T-cell (primary cell): ENCODE measurements at places on chromosomes 13 and 19.

GRCh38 chr19:46984077-46985010 is 35.3 kb upstream of the NPAS1 start:
- no peak for DNase-seq

- DNase-seq: no peak
Measured at GRCh38 chr19:33613620-33614000, 8.1 kb upstream of the CHST8 start.

GRCh38 chr19:36915992-36916830 is at the start of the genes ZNF568 and ZNF829:
Gene ZNF568 (plus strand): TSS chr19:36916332. CDS start chr19:36922771, 6,439 bp downstream.
Gene ZNF829 (minus strand): TSS chr19:36916291. CDS start chr19:36915167, 1,124 bp downstream.
- peak; percentile 97 for DNase-seq

DNA sequence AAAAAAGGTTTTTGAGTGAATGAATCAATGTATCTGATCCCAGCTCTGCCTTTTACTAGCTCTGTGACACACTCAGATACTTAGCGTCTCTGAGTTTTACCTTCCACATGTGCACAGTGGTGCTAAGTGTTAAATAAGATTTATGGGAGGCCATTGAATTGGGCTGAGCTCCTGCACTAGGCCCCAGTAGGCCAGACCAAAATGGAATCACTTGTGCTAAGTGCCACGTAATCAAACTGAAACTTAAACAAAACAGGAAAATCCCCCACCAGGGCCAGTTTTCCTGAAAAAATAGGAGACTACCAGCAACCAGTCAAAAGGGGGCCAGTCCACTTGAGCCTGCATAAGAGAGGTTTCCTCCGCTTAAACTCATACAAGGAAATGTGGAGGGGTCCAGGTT is 40.9 kb downstream of the GJA3 start:
- DNase-seq: no peak

- no peak for DNase-seq
Measured at GRCh38 chr13:36436811-36437210, 4.5 kb downstream of the CCNA1 start.

- no peak for DNase-seq
Measured at GRCh38 chr13:94860981-94861407, 148.6 kb upstream of the SOX21 start.

GRCh38 chr19:11288349-11288748 is 7.6 kb upstream of the TSPAN16 start:
- no peak for DNase-seq

GRCh38 chr13:30255696-30256095 is 51.7 kb downstream of the KATNAL1 start:
- no peak for DNase-seq

GRCh38 chr13:49759503-49759902 is 33.0 kb downstream of the KPNA3 start:
- no peak for DNase-seq

GRCh38 chr13:112532837-112533745 is 54.9 kb downstream of the TUBGCP3 start:
- DNase-seq: no peak

DNA sequence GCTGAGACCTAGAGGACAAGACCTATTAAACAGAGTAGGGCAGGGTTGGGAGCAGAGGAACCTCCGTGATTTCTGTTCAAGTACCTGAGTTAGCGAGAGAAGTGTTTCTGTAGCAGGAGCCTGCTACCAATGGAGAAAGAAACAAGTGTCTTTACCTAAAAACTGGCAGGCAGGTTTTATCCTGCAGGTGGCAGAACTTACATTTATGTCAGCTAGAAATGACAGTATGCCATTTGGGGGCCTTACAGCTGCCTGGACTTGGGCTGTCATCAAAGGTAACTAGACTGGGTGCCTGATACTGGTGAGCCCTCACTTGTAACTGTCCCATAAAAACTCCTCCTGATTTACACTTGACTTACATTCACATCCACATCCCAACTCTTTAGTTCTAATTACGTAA is 185.3 kb upstream of the MIR17HG start:
- no peak for DNase-seq

DNA sequence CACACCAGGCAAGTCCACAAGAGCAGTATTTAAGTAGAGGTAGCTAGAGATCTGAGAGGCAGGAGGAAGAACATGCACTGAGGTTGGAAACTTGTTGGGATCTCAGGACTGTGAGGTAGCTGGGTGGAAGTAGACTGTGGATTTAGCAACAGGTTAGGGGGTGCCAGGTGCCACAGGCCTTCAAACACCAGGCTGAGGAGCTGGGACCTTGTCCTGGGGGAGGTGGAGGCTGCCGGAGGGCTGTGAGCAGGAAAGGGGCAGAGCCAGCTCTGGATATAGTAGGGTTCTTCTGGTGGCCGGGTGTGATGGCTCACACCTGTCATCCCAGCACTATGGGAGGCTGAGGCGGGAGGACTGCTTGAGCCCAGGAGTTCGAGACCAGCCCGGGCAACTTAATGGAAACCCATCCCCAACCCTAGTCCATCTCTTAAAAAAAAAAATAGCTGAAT is 3.1 kb downstream of the FUZ start:
- no peak for DNase-seq

- DNase-seq: no peak
Measured at GRCh38 chr13:110592665-110593064, 22.7 kb upstream of the NAXD start.

GRCh38 chr19:20233105-20233504 is 66.1 kb downstream of the ZNF486 start:
- DNase-seq: no peak

GRCh38 chr19:56118666-56119581 is 2.2 kb downstream of the ZNF787 start:
- DNase-seq: no peak

GRCh38 chr19:55465460-55466240 is 1.1 kb upstream of the C19orf85 start:
- no peak for DNase-seq

DNA sequence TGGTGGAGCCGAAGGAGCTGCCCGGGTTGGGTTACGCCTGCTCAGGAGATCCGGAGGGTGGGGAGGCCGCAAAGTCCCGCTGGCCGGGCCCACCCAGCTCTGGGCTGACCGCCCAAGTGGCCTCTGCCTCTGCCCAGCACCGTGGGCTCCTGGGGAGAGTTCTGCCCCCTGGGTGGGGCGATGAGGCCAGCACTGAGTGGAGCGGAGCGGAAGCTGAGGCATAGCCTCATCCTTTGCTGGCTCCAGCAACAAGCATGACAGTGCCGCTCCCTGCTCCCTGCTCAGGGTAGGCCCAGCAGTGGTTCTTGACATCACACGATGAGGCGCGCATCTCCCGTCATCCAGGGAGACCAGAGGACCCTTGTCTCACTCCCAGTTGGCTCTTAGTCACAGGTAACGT is 22.5 kb downstream of the CCDC8 start:
- no peak for DNase-seq

DNA sequence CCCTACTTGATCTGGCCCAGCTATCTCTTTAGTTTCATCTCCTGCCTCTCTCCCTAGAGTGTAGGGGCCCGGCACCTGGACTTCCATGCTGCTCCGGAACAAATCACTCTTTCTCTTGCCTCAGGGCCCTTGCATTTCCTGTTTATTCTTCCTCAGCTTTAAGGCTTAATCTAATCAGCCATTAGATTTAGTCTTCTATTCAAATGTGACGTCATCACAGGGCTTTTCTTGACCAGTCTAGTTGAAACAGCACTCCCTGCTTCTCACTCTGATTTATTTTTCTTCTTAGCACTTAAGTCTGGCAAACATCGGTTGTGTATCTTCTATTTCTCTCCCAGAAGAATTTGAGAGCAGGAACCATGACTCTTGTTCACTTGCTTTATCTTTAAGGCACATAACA is 564.1 kb downstream of the EFNB2 start:
- no peak for DNase-seq

- no peak for DNase-seq
Measured at GRCh38 chr19:22622901-22623840, 11.0 kb upstream of the ZNF492 start.

DNA sequence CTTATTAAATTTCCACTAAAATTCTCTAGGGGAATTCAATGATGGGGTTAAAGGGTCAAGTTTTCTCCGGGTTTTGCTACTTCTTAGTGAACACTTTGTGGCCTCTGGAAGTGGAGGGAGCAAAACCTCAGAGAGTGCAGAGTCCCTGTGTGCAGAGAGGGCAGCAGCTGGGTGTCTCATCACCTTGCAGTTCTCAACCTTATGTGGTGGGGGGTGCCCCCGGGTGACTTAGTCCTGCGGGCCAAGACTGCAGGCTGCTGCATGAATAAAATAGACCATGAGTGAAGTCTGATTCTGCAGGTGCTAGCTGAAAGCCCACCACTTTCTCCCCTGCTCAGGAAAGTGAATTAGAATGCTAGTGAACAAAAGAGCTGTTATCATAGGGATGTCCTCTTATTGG is 191.6 kb downstream of the DLEU7 start:
- DNase-seq: no peak

GRCh38 chr13:94182185-94182761 is 297.2 kb downstream of the DCT start:
- no peak for DNase-seq

DNA sequence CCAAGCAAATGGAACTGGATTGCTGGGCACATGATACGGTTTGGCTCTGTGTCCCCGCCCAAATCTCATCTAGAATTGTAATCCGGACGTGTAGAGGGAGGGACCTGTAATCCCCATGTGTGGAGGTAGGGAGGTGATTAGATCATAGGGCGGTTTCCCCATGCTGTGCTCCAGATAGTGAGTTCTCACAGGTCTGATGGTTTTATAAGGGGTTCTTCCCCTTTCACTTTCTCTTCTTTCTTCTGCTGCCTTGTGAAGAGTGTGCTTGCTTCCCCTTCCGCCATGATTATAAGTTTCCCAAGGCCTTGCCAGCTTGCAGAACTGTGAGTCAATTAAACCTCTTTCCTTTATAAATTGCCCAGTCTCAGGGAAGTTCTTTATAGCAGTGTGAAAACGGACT is 32.6 kb upstream of the MTIF3 start:
- no peak for DNase-seq

DNA sequence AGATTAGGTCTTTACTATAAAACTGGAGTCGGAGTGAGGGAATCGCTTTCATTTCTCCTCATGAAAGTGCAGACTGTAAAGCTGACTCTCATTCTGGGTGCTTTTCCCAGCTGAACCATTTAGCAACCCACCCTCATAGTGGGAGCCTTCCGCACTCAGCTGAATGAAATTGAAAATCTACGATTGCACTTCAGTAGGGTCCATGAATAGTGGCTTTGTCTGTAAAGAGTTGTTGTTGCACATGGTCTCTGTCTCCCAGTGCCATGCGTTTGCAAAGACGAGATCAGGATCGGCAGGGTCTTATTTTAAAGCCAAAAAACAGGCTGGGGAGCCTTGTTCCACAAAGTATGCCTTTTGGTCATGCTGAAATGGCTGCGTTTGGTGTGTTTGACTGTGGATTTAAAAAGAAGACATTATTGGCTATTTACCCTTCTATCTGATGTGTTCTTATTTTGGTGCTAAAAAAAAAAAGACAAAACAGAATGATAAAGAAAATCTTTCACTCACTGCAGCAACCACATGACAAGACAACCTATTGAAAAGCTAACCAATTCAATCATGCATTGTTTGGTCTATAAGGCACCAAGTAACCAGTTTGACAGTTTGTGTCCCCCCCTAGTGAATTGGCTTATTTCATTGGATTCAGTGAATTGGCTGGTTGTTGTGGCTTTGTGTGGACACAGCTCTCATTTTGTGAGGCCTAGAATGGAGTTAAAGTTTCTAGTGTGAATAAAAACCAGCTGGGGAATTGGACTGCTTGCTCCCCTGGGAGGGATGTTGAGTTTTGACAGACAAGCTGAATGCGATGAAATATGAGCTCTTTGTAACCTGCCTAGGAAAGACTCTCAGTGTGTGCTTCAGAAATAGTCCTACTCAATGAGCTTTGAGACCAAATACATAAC is 65.6 kb downstream of the ARHGAP35 start:
- no peak for DNase-seq

DNA sequence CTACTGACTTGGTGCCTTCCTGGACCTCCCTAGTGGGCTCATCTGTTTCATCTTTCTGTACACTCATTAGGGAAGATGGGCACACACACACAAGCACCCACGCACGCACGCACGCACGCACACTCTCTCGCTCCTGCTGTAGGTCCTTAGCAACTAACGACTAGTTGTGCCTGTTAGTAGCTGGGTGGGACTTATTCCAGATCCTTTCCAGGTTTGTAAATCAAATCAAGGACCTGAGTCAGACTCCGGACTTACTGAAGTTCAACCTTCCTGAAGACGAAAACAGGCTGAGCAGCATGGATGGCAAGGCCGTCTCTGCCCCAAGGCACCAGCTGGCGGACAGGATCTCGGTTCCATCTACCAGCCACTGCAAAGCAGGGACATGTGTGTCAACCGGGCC is 76.2 kb downstream of the SLC15A1 start:
- DNase-seq: no peak

DNA sequence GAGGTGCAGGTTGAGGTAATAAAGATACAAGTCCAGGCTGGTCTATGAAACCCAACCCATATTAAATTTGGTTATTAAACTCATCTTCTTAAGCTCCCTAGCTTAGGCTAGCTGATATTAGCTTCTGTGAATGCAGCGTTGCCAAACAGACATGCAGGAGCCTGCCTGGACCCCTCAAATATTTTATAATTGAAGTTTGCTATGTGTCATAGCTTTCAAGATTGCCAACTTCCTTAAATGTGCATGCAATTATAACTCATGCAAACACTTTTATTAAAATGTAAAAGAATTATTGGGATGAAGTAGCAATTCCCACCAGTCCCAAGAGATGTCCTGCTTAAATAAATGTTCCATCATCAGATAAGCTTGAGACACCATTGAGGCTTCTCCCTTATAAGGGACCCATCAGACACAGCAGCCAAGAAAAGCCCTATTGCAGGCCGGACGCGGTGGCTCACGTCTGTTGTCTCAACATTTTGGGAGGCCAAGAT is 51.3 kb downstream of the MBNL2 start:
- DNase-seq: no peak

DNA sequence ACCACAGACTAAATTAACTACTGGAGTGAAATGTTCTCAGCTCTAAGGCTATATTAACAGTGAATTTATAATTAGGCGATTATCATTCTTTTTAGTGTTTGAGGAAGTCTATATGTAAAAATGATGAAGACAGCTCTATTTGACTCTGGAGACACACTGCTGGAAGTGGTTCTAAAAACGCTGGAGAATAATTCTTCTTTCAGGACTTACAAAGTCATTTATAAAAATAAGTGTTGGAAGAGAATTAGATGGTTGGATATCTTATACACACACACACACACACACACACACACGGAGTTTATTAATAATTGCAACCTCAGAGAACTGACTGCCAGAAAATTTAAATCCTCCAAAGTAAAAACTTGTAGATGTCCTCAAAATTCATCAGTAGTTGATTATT is 1171.3 kb downstream of the EFNB2 start:
- no peak for DNase-seq

DNA sequence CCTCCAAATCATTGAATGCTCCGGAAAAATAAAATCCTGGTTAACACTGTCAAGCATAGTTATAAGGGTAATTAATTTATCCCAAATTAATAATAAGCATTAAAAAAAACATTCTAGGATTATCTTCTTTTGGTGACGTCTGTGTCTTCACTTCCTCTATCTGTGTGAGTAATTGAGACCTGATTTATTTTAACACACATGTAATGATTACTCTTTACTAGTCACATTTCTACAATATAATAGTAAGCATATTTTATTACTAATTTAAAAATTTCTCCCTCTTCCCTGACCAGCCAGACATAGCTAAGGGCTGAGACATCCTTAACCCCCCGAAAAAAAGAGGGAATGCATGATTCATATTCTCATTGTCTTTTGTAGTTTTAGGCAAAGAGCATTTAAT is 2.3 kb downstream of the FNDC3A start:
- DNase-seq: no peak
